ENCODE measurements at places on chromosomes 1 and 21.

GRCh38 chr1:24441480-24441879 lies 25.9 kb downstream of the NIPAL3 start:
- no peak for DNase-seq

DNA sequence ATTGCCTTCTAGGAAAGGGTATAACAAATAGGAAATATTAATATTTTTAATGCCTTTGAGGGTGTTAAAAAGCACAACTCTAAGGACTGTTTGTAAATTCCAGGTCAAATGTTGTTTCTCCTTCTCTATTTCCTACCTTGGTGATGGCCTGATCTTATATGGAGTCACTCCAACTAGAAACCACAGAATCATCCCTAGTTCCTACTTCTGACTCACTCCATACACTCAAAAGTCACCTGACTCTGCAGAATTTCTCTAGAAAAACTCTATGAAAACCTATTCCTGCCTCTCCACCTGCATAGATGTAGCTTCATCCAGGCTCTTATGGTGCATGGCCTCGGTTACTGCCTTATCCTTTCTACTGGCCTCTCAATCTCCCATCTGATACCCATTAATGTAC lies 14.5 kb downstream of the RGS4 start:
- DNase-seq = no peak

- no peak for DNase-seq
These were observed 63.6 kb upstream of the TNFSF18 start for GRCh38 chr1:173114346-173114745.

DNA sequence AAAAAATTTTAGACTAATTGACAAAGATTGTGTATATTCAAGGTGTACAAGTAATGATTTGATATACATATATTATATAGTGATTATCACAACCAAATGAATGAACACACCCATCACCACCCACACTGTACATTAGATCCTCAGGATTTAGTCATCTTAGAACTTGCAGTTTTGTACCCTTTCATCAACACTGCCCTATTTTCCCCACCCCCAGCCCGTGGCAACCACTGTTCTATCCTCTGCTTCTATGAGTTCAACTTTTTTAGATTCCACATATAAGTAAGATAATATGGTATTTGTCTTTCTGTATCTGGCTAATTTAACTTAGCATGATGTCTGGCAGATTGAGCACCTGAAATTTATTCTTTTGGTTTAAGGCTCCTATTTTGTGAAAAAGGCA lies 173.6 kb downstream of the IER5 start:
- no peak for DNase-seq

DNA sequence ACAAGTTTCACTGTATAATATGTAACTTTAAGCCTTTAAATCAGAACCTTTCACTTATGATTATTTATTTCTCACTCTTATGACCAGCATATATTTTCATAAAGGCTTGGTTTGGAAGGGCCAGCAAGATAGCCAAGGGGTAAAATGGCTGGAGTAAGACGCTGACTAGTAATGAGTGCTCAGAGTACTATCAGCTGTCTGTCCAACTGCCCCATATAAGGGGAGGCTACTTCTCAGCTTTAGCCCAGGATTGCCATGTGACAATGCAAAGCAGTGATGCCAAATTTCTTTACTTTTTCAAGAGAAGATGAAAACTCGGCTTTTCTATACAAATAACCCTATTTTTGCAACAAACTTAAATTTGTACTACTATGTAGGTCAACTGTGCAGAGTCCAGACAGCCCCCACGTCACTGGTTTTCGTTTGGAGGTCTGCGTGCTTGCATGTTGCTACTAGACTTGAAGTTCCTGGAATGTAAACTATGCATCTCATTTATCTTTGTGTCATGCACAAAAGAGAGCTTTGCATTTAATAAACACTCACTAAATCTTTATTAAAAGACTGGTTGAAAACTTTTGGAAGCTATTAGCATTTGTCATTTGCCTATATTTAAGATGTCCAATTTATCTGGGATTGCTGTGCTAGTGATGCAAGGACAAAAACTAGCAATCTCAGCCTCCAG lies 110.4 kb downstream of the TNFSF18 start:
- DNase-seq = no peak

- DNase-seq = no peak
These were observed 1.5 kb upstream of the CLCNKB start for GRCh38 chr1:16042096-16042495.

Measured in Jurkat, Clone E6-1 (cell line).